Muscle of arm (tissue), 14 donors: ENCODE measurements at places on chromosomes 16 and 17. TPM values are rescaled to one million over a fixed set of nuclear protein-coding genes. Genes with fewer than 3 reads are reported as not detected.

The SPNS3 gene
- polyA plus RNA-seq, result 0.12 TPM

The MFSD11 gene
- 18.5 TPM for polyA plus RNA-seq

The RAB26 gene
- polyA plus RNA-seq, result 0.73 TPM

The DBF4B gene
- 7.1 TPM for polyA plus RNA-seq

The PRSS21 gene
- not detected for polyA plus RNA-seq

The TBC1D3K gene
- not detected for polyA plus RNA-seq

The GAST gene
- not detected for polyA plus RNA-seq

The TBC1D3I gene
- polyA plus RNA-seq, result not detected

The CHP2 gene
- 12.0 TPM for polyA plus RNA-seq
